Stimulated activated CD8-positive, alpha-beta memory T cell treated with anti-CD3 and anti-CD28 coated beads, Interleukin-15, amount 100 ng/mL, for 1 hour (primary cell): ENCODE measurements at places on chromosomes 13 and 19.

DNA sequence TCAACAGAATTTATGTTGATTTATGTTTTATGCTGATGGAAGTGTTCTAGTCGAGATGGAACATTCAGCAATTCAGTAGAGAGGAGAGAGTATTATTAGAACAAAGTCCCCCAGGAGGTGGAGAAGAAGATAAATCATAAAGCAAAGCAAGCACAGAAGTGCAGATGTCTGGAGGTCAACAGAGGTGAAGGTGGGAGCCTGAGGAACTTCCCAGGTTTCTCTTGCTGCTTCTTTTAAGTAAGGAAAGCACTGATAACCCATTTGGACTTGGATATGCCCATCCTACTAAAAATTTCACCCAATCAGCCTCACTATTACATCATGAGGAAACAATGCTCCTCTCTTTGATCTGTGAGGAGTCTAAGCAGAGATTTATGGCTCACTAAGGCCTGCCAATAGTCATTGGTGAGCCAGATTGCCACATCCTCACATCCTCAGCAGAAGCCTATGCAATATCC, 98.8 kb downstream of the EPSTI1 start:
- no peak for DNase-seq

- no peak for DNase-seq
Measured at GRCh38 chr13:74324338-74324737, 190.1 kb upstream of the KLF12 start.

DNA sequence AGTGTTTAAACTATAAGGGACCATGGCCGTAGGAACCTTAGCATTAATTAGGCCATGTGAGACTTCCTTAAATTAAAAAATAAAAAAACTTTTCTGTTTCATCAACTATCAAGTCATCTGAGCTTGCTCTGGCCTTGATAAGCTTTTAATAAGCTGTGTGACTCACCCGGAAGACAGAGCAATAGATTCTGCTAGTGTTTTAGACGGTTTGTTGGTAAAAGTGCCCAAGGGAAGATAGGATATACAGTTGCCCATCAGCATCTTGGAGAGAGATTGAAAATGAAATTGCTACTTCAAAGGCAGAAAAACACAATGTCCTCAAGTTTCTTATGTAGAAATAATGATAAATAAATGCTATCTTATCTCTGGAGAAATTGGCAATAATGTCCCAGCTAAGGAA, 31.2 kb upstream of the RCBTB2 start:
- DNase-seq: no peak

DNA sequence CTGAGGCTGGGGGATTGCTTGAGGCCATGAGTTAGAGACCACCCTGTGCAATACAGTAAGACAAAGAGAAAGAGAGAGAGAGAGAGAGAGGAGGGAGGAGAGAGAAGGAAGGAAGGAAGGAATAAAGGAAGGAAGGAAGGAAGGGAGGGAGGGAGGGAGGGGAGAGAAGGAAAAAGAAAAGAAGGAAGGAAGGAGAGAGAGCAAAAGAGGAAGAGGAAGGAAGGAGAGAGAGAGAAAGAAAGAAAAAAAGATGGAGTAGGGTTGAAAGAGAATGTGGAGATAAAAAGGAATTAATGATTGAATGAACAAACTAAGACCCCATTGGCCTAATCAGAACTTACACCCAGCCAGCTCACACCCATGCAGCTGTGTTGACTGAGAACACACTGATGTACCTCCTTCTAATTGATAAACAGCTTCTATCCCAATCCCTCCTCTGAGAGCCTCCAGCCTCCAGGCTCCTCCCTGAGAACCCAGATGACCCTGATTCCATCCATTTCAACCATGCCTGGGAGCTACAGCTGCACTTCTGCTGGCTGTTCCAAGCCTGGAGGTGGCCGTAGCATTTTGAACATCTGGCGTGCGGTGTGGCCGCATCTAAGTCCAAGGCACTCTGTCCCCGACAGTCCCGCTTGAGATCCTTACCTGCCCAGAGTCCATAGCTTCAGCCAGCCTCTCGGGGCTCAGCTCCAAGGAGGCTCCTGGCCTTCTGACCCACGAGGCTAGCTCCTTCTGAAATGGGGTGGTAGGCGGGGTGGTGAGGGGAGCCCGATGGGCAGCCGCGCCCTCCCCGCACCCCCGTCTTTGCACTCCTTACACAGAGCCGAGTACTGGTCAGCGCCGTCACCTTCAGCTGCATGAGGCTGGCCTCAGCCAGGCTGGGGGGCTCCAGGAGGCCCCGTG, 1.1 kb downstream of the PRODH2 start:
- no peak for DNase-seq

- no peak for DNase-seq
Measured at GRCh38 chr13:32001154-32001768, 30.3 kb upstream of the FRY start.

DNA sequence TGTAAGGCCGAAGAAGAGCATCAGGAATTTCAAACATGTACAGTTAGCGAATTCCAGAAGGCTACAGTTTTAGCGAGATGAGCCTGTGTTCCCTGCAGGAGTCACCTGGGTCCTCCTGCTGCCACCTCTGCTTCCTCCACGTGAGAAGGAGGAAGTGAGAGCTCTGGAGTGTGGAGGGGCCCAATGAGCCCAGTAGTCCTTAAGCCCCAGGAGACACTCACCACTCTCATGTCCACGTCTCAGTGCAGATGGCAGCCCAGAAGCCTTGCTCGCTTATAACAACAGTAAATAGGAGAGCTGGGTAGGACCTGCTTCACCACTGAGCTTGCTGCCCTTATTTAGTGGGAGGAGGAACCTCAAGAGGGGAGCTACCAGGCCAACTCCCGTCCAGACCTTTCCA, 44.3 kb downstream of the SERP2 start:
- no peak for DNase-seq

- no peak for DNase-seq
Measured at GRCh38 chr19:18153556-18154134, 682 bp downstream of the PIK3R2 start.

- no peak for DNase-seq
Measured at GRCh38 chr13:96900986-96901385, 93.3 kb downstream of the OXGR1 start.

- DNase-seq: no peak
Measured at GRCh38 chr13:54980651-54981050, 1952.0 kb downstream of the OLFM4 start.

- DNase-seq: no peak
Measured at GRCh38 chr13:41582027-41582463, 124.7 kb downstream of the RGCC start.

DNA sequence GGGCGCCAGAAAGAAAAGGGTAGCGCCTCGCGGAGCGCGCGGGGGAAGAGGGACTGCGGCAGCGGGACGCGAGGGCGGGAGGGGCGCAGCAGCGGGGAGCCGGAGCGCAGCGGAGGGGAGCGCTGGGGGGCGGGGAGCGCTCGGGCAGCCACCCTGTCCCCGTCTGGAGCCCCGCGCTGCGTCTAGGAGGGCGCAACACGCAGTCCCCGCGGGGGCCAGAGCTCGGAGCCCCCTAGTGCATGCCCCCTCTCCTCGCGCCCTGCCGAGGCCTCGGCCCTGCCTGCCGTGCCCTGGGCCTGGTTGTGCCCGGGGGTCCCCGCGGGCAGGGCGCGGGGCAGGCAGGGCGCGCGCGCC, 37.9 kb downstream of the SOX1 start:
- no peak for DNase-seq

DNA sequence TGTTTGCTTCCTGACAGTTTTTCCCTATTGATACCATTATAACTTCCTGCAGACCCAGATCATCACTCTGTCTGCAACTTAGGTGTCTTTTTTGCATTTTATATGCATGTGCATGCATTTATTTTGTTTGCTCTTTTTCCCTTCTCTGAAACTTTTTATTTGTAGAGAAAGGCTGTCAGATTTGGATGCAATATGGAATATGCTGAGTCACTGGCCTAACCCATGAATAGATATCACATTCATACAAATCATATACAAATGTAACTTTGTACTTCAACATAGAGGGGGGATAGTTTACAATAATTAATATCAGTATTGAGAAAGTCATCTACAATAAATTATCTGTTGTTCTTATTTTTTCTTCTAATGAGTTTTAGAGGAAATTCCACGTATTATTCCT, 1465.0 kb downstream of the EFNB2 start:
- no peak for DNase-seq

GRCh38 chr13:34243403-34243802, 425.5 kb downstream of the RFC3 start:
- DNase-seq: no peak

- DNase-seq: no peak
Measured at GRCh38 chr19:33434886-33435705, 61.6 kb downstream of the CEBPG start.

DNA sequence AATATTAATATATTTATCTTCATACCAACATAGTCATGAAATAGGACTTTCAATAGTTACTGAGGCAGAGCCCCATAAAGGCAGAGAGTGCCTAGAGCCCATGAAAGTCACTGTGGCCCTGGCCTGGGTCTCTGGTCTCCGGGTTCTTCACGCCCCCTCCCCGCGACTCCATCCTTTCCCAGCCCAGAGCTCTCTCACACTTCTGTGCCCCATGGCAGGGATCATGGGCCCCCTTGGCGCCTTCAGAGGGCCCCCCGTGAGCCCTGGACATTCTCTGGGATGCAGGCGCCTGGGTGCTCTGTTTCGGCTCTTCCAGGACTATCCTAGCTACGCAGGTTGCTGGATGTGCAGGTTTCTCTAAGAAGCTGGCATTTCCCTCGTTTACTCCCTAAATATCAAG, 228.4 kb downstream of the TEX29 start:
- no peak for DNase-seq

DNA sequence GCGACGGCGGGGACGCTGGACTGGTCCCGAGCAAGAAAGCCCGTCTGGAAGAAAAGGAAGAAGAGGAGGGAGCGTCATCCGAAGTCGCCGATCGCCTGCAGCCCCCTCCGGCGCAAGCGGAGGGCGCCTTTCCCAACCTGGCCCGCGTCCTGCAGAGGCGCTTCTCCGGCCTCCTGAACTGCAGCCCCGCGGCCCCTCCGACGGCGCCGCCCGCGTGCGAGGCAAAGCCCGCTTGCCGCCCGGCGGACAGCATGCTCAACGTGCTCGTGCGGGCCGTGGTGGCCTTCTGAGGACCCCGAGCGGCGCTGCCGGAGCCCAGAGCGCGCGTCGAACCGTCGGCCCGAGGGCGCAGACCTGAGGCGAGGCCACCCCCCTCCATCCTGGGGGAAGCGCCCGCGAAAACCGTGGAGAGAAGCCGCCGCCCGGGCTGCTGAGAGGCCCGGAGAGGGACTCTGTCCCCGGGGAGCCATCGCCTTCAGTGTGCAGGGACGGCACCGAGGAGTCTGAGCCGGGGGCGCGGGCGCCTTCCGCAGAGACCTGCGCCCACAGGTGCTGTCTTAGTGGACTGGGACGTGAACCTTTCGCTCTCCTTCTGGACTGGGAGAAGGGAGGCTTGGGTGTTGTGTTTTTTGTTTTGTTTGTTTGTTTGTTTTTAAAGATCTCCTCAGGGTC, 3.5 kb downstream of the IER2 start:
- no peak for DNase-seq
